ENCODE measurements at places on chromosomes 13 and 19. TPM values are rescaled to one million over a fixed set of nuclear protein-coding genes. Genes with fewer than 3 reads are reported as not detected.
A peak's percentile ranks its signal among the peaks of the same experiment; 100 is the strongest.

DNA sequence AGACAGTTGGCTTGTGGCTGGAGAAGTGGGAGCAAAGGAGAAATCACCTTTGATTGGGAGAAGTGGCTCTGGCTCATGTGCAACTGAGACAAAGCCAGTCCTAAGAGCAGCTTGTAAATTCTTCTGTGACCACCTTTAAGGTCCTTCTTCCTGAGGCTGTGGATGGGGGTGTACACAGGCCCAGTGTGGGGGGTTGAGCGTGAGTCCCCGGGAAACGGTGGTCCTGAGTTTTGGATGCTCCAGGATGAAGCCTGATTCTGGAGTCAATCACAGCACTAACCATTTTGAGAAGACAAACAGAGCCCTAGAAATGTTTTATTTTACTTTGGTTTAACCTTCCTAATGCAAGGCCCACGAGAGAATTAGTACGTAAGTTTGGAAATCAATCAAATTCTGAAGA, 3.9 kb upstream of the CEBPA start:
- no peak overlapping the region for H3K27ac ChIP-seq
- H3K36me3 ChIP-seq, result no peaks in the 10 kb centered on the region
- peaks cover 23% of the 10 kb centered on the region for H3K4me1 ChIP-seq
- H3K4me3 ChIP-seq, result no peak overlapping the region

ZNF567 gene
- 11.0 TPM for total RNA-seq

C19orf81 gene
- 3.5 TPM for total RNA-seq

ZNF724 gene
- total RNA-seq, result 11.7 TPM

- peaks cover 10% of the 10 kb centered on the region for H3K4me1 ChIP-seq
- no peaks in the 10 kb centered on the region for H3K27me3 ChIP-seq
- H3K36me3 ChIP-seq, result peaks cover 2% of the 10 kb centered on the region
- H3K4me3 ChIP-seq, result no peak overlapping the region
- H3K27ac ChIP-seq, result no peak overlapping the region
These were observed 179.0 kb upstream of the TSHZ3 start for GRCh38 chr19:31528261-31528660.

DNA sequence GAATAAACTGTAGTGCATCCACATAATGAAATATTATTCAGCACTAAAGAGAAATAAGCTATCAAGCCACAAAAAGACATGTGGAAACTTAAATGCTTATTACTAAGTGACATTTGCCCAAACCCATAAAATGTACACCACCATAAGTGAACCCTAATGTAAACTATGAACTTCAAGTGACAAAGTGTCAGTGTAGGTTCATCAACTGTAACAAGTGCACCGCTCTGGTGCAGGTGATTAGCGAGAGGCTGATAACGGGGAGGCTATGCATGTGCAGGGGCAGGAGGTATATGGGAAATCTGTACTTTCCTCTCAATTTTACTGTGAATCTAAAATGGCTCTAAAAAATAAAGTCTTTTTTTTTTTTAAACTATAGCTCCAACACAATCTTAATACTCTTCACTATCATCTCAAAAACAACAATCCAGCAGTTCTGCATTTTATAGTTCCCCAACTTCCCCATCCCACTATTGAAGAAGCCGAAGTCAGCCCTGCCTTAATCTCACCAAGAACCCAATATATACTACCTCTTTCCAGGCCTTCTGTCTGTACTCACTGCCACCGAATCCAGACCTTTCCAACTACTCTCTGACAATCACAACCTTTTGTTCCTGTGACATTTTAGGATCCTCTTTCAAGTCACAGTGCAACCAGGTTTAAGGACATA, 22.6 kb downstream of the ELF1 start:
- peaks cover 11% of the 10 kb centered on the region for H3K36me3 ChIP-seq
- peaks cover 54% of the 10 kb centered on the region for H3K4me1 ChIP-seq
- H3K27me3 ChIP-seq, result no peaks in the 10 kb centered on the region
- H3K4me3 ChIP-seq, result no peak overlapping the region
- H3K27ac ChIP-seq, result peak overlapping the region; percentile 96

DNA sequence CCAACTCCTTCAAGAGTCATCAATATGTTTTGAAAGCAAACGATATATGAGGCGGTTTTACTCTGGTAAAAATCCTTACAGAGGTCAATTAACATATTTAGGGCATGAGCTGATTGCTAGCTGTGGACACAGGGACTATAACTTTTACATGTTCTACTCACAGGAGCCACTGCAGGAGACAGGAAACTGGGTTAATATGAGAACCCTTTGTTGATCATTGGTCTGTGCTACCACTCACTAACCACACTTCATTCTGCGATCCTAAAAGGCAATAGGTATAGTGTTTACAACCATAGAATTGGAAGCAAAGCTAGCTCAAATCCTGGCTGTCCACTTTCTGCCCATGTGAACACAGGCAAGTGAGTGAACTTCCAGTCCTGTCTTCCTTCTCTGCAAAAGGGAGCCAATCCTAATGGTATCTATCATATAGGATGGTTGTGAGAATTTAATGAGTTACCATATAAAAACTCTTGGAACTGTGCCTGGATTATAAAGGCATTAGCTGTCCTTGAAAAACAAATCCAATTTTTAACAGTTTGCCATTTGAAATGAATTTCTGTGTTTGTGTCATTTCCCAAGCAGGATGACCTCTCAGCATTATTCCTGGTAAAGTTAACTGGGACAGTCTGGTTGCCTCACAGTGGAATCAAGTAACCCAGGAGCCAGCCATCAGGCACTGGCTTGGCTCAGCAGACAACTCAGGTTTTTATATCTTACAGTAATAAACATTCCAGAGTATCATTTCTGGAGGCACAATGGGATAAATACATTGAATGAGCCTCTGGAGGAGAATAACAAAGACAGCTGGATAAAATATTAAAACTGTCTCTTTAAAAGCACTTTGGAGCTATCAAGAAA, 29.8 kb upstream of the RAP2A start:
- DNase-seq, result no peak
- H3K27ac ChIP-seq, result no peak overlapping the region
- no peaks in the 10 kb centered on the region for H3K36me3 ChIP-seq
- H3K4me3 ChIP-seq, result no peak overlapping the region

ZNF135 gene
- total RNA-seq, result 12.5 TPM

- no peaks in the 10 kb centered on the region for H3K27me3 ChIP-seq
- DNase-seq, result no peak
- H3K36me3 ChIP-seq, result peaks cover 9% of the 10 kb centered on the region
- no peak overlapping the region for H3K4me3 ChIP-seq
- peaks cover 19% of the 10 kb centered on the region for H3K4me1 ChIP-seq
These were observed 2.7 kb upstream of the CAPNS1 start for GRCh38 chr19:36136964-36137686.

YIPF2 gene
- 66.2 TPM for total RNA-seq

CLDN10 gene
- total RNA-seq, result 1.1 TPM

DNA sequence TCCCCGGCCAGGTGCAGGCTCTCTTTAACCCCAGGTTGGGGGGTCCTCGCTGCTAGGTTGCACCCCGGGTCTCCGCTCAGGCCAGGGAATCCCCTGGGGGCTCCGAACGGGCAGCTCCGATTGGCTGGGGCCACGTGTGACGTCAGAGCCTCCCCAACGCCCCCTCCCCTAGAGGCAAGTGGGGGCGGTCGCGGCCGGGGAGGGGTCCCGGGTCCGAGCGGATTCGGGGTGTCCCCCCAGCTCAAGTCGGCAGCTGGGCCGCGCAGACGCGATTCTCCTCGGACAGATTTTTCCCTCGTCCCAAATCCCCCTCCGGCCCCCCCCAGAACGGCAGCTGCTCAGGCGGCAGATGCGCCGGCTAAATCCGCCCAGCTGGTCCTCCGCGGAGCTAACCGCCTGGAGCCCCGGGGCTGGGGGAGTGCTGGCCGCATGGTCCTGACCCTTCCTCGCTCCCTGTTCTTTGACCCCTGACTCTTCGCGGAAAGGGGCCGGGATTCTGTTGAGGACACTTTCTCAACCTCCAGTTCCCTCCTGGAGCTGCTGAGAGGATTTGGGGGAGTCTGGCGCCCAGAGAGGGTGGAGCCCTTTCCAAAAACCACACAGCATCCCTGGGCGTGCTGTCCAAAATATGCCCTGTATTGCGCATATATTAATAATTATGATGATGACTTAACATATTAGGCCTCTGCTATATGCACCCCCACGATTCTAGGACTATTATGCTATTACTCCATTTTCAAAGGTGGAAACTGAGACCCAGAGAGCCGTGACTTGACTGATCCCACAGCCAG, 25.4 kb upstream of the SEMA6B start:
- H3K4me1 ChIP-seq, result peaks cover 7% of the 10 kb centered on the region
- DNase-seq, result no peak
- no peak overlapping the region for H3K27ac ChIP-seq
- peak overlapping the region; percentile 59 for H3K4me3 ChIP-seq

- H3K4me1 ChIP-seq, result no peaks in the 10 kb centered on the region
- no peak within 1 kb of the TSS for H3K4me3 ChIP-seq
- H3K27ac ChIP-seq, result no peak within 1 kb of the TSS
- peaks cover 3% of the 10 kb centered on the region for H3K27me3 ChIP-seq
- DNase-seq, result peak; percentile 14
- H3K36me3 ChIP-seq, result no peaks in the 10 kb centered on the region
These were observed at the start of gene GRK1 for GRCh38 chr13:113666951-113667701. TSS of gene GRK1 (plus strand) at chr13:113667219. CDS start at chr13:113667387, 168 bp downstream.

GRCh38 chr13:38657191-38657590, 29.7 kb upstream of the FREM2 start:
- H3K36me3 ChIP-seq, result no peaks in the 10 kb centered on the region
- H3K4me1 ChIP-seq, result peaks cover 54% of the 10 kb centered on the region
- no peak overlapping the region for H3K4me3 ChIP-seq
- H3K27ac ChIP-seq, result no peak overlapping the region
- H3K27me3 ChIP-seq, result no peaks in the 10 kb centered on the region

DNA sequence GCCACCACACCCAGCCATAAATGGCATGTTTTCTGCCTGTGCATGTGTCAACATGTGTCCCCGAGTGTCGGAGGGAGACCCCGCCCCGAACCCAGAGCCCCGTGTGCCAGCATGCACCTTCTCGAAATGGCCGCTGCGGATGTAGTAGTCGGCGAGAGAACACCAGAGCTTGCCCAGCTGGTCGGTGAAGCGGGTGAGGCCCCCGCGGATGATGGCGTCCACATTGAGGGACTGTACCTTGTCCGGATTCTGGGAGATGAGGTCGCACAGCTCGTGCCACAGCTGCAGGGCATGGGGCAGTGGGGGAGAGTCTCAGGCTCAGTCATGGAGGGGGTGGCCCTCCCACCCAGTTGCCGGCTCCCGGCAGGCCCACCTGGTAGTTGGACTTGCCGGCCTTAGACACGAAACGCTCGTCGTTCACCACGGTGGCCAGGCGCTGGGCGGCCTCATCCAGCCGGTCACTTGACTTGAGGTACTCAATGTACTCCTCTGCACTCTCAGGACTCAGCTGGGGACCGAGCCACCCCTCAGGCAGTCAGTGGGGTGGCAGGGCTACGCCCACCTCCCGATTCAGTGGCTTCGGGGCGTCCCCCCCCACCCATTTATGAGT, 3.5 kb downstream of the XAB2 start:
- H3K4me1 ChIP-seq, result peaks cover 29% of the 10 kb centered on the region
- peaks cover 25% of the 10 kb centered on the region for H3K36me3 ChIP-seq
- H3K4me3 ChIP-seq, result no peak overlapping the region
- no peak for DNase-seq
- H3K27ac ChIP-seq, result no peak overlapping the region

TEX101 gene
- not detected for total RNA-seq

IGFL3 gene
- total RNA-seq, result not detected

DNA sequence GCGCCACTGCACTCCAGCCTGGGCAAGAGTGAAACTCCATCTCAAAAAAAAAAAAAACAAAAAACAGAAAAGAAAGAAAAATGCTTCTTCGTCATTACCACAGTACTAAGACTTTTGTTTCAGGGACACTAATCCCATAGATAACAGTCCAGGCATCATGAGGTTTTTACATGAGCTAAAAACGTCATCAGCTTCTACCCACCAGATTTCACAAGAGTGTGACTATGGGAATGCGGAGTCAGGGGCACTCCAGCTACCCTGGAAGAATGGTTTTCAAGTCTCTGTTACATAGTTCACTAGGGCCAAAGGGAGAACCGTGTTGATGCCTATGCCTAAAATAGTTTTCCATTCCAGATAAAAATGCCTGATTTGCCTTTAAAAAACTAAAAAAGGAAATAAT, 33.2 kb downstream of the RAB20 start:
- no peaks in the 10 kb centered on the region for H3K36me3 ChIP-seq
- no peak for DNase-seq
- peaks cover 43% of the 10 kb centered on the region for H3K4me1 ChIP-seq
- no peak overlapping the region for H3K4me3 ChIP-seq

DNA sequence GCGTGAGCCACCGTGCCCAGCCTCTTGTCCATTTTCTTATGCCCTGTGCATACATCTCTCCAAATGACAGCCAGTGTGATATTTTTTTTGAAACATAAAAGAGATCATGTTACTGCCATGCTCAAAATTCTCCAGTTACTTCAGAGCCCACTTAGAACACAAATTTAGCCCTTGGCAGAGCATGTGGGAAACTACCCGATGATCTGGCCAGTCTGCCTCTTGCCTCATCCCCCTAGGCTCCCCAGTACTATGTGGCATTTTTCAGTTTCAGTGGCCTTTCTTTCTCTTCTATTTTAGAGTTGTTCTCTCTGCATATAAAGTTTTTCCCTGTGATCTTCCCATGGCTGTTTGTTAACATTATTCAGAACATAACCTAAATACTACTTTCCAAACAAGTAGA, 323.0 kb downstream of the GPC5 start:
- H3K4me1 ChIP-seq, result peaks cover 2% of the 10 kb centered on the region
- H3K27me3 ChIP-seq, result peaks cover 9% of the 10 kb centered on the region
- no peaks in the 10 kb centered on the region for H3K36me3 ChIP-seq
- H3K27ac ChIP-seq, result no peak overlapping the region

GRCh38 chr13:81480634-81481033, 1139.7 kb upstream of the SPRY2 start:
- no peak for DNase-seq
- no peak overlapping the region for H3K27ac ChIP-seq
- H3K4me1 ChIP-seq, result peaks cover 3% of the 10 kb centered on the region
- H3K4me3 ChIP-seq, result no peak overlapping the region

All from mesothelial cell of epicardium (in vitro differentiated cells).